Stimulated activated CD8-positive, alpha-beta memory T cell treated with anti-CD3 and anti-CD28 coated beads, Interleukin-7, amount 100 ng/mL, for 24 hours (primary cell): ENCODE measurements at places on chromosomes 11 and 22.

- DNase-seq = no peak
Observed at GRCh38 chr11:24437123-24437522, 59.7 kb upstream of the LUZP2 start.

DNA sequence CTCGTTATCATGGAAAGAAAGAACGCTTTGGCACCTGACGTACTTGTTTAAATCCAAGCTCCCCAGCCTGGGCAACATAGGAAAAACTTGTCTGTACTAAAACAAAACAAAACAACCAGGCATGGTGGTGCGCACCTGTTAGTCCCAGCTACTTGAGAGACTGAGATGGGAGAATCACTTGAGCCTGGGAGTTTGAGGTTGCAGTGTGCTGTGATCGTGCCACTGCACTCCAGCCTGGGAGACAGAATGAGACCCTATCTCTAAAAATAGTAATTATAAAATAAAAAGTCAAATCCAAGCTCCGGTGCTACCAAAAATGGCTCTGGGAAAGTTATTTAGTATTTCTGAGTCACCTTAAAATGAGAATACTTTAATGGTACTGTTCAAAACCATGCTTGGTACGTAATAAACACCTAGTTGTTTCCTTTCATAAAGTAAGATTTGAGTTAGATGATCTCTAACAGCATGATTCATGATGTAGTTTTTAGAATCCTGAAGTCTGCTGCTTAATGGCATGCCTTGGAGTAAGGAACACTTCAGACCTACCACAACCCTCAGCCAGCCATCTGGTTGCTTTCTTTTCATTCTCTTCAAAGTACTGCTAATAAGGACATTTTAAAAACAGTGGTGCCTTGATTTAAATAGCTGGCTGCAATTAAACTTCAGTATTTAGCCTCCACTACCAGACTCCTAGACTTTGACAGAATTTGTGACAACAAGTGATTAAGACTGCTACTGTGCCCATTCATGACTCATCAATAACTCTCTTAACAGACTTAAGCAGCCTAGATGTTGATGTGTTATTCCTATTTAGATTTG is 8.4 kb downstream of the PPME1 start:
- no peak for DNase-seq

- no peak for DNase-seq
Observed at GRCh38 chr11:134132808-134133207, 63.9 kb downstream of the JAM3 start.

DNA sequence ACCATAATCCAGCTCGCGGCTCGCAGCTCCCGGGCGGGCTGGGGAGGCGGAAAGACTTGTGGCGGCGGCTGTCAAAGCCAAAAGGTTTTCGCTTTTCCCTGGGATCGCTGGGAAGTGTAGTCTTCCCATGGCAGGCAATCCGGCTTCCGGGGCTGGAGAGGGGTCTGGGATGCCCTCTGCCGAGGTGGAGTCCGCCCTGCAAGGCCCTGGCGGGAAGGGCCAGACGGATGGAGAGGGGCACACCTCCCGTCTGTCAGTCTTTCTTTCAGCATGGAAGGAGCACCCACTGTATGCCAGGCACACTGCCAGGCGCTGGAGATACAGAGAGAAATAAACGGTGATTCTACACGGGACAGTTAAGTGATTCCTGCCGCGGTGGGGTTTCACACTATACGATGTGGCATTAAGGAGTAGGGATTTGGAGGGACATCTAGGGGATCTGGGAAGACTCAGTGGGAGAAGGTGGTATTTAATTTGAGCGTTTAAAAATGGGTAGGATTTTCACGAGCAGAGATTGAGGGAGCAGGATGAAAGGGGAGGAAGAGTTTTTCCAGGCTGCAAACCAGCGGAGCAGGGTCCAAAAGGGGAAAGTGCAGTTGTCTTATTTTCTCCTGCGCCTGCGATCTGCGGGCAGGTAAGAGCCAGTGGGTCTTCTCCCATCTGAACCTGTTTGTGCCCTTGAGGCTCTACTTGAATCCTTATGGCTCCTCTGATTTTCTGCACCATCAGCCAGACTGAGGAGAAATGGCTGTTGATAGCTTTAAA is at the start of gene BACE1:
Gene BACE1 (minus strand): TSS at position 60 of the 765 bp plus-strand sequence. CDS start 461 bp downstream, outside the sequence.
- no peak for DNase-seq

- no peak for DNase-seq
Observed at GRCh38 chr11:69392104-69392653, 89.3 kb upstream of the LINC01488 start.

DNA sequence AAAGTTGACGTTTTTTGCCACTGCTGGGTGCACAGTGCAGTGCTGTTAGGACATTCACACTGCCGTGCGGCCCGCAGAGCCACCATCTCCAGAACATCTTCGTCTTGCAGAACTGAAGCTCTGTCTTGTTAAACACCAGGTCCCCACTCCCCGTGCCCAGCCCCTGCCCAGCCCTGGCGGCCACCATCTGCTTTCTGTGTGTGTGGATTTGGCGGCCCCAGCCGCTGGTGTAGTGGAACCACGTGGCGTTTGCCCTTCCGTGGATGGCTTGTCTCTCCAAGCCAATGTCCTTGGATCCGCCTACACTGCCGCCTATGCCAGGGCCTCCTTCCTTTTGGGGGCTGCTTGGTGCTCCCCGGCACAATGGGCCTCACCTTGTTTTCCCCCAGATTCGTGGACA is 8.2 kb upstream of the MUC5AC start:
- DNase-seq = no peak

GRCh38 chr11:61581030-61581928 is at the start of gene SYT7:
SYT7 (minus strand) TSS chr11:61581076; CDS start chr11:61580820, 256 bp downstream.
- peak; percentile 97 for DNase-seq

GRCh38 chr11:71991494-71991893 is 7.2 kb upstream of the IL18BP start:
- no peak for DNase-seq

- no peak for DNase-seq
Observed at GRCh38 chr11:114918286-114918685, 240.0 kb downstream of the NXPE2 start.

GRCh38 chr11:134742224-134742612 is 330.2 kb upstream of the B3GAT1 start:
- no peak for DNase-seq

- DNase-seq = no peak
Observed at GRCh38 chr11:28242596-28242995, 134.4 kb downstream of the METTL15 start.

- DNase-seq = no peak
Observed at GRCh38 chr22:37808294-37808657, 542 bp downstream of the GCAT start.

DNA sequence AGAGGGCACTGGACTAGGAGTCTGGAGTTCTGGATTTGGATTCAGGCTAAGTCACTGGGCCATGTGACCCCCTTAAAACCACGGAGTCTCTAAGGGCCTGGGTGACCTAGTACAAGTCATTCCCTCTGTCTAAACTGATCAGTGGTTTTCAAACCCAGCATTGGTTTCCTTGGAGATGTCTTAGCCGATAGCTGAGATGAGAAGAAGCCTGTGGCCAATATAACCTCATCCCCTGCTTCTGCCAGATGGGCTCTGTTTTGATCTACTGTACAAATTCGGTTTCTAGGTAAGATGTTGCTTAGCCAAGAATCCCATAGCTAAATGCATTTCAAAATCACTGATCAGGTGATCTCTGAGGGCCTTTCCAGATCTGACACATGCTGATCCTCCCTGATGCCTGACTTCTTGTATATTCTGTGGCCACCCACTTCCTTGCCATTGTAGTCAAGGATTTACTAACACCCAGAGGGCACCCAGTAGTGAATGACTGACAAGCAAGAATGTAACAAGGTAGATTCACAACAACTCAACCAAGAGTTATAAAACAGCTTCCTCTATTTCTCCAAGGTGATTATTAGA is 53.1 kb downstream of the GALNT18 start:
- DNase-seq = no peak

DNA sequence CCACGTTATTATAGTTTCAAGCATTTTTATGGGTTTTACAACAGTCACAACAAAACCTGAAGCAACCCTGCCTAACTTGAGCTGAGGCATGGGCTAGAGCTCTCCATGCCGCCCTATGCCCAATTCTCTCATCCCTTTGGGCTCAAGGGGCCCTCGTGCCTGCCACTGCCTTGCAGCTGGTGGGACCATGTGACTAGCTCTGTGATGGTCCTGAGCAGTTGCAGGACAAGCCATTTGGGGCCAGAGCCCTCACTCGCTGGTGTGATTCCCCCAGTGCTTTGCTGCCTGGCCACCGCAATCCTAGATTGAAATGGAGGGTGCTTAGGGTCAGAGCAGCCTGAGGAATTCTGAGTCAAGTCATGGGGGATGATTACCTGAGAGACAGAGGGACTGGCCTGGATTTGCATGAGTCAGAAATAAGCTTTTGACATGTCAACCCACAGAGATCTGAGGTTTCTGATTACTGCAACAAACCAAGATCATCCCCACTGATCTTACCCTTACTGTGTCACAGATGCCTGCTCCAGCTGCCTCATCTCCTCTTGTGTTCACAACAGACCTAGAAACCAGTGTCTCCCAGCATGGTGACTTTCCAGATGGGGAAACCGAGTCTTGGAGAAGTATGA is 323.7 kb downstream of the BRD1 start:
- DNase-seq = no peak

- DNase-seq = no peak
Observed at GRCh38 chr22:25396615-25397200, 167.8 kb upstream of the GRK3 start.

GRCh38 chr11:86072211-86072610 is 3.3 kb upstream of the PICALM start:
- DNase-seq = no peak

DNA sequence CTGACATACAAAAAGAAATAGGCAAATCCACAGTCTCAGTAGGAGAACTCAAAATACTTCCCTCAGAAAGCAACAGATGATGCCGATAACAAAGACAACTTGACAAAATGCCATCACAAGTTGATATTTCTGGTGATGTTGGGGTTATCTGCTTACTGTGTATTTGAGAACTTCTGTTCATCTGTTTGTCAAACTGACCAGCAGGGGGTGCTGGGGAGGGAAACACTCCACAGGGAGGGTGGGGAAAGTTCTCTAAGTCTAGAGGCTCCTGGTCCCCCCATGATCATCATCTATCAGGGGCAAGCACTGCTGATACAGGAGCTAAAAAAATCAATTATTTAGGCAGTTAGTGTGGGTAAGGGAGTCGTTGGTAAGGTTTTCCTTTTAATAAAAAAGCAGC is 19.2 kb downstream of the GLYATL1 start:
- DNase-seq = peak; percentile 12
